Aortic smooth muscle cell (primary cell): ENCODE measurements at places on chromosomes 16 and 17. TPM values are rescaled to one million over a fixed set of nuclear protein-coding genes. Genes with fewer than 3 reads are reported as not detected.

Gene TBC1D3
- total RNA-seq: not detected in 2 replicates

Gene TEKT5
- 0.12 TPM in 1 of 2 replicates, not detected in the other for total RNA-seq

Gene CHD9NB
- 0.66 and 1.1 TPM in 2 replicates for total RNA-seq

Gene ADGRG1
- total RNA-seq: 5.2 and 9.0 TPM in 2 replicates

Gene KRT25
- not detected in 2 replicates for total RNA-seq

Gene SLC5A2
- 0.06 TPM in 1 of 2 replicates, not detected in the other for total RNA-seq

Gene COIL
- total RNA-seq: 11.1 and 11.9 TPM in 2 replicates

Gene ZP2
- total RNA-seq: not detected in 2 replicates

Gene TRAPPC2L
- total RNA-seq: 78.0 and 90.4 TPM in 2 replicates

Gene SPATA32
- total RNA-seq: under 0.01 and 0.06 TPM in 2 replicates

Gene OR3A2
- 0.06 TPM in 1 of 2 replicates, not detected in the other for total RNA-seq

Gene DHRS7C
- not detected in 2 replicates for total RNA-seq

Gene CACNG5
- not detected in 2 replicates for total RNA-seq
